Ascending aorta (tissue), 2 donors: ENCODE measurements at places on chromosomes 7 and 10.
A peak's percentile ranks its signal among the peaks of the same experiment; 100 is the strongest.

DNA sequence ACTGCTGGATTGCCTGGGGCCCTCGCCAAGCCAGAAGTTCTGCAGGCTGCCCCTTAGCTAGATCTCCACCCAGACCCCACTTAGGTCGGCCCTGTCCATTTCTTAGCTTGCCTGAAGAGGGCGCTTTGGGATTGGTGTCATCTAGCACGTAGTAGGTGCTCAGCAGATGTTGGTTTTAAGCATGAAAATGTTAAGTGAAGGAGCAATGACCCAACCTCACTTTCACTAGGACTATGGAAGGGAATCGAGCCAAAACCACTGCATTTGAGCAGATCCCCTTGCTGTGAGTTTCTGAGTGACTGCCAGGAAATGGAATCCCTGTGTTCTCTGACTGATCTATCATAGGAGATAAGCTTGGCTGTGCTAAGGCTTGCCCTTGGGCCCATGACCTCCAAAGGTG is 131.7 kb upstream of the EEPD1 start:
- H3K36me3 ChIP-seq = no peaks in the 10 kb centered on the region
- H3K4me3 ChIP-seq = no peak overlapping the region
- no peak for DNase-seq
- peaks cover 7% of the 10 kb centered on the region for H3K4me1 ChIP-seq
- H3K27ac ChIP-seq = no peak overlapping the region

DNA sequence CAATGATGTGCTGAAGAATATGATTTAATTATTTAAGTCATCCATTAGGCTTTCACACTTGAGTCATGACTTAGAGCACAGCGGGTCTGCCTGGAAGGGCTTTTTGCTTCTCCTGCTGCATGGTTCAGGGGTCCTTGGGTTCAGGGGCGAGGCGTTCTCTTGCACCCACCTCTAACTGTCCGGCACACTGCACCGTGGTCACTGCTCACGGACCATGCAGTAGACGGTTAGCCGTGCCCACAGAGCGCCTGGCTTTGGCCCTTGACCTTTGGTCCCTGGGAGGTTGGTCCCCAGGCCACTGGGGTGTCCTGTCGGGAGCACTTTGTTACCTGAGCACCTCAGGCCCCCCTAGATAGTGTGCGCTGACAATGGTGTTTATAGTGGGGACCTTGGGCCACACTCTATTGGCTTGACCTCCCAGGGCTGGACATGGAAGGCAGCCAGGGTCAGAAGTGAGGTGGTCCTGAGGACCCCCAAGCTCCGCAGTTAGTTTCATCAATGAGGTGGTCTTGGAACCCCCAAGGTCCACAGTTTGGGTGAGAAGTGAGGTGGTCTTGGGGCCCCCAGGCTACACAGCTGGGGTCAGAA is 110.6 kb downstream of the ACTR3B start:
- H3K4me3 ChIP-seq = no peak overlapping the region
- no peaks in the 10 kb centered on the region for H3K27me3 ChIP-seq
- H3K27ac ChIP-seq = no peak overlapping the region
- no peak for DNase-seq

GRCh38 chr7:47233996-47234395 is 347.9 kb downstream of the TNS3 start:
- no peaks in the 10 kb centered on the region for H3K4me1 ChIP-seq
- no peaks in the 10 kb centered on the region for H3K27me3 ChIP-seq
- no peak for DNase-seq
- H3K36me3 ChIP-seq = no peaks in the 10 kb centered on the region

DNA sequence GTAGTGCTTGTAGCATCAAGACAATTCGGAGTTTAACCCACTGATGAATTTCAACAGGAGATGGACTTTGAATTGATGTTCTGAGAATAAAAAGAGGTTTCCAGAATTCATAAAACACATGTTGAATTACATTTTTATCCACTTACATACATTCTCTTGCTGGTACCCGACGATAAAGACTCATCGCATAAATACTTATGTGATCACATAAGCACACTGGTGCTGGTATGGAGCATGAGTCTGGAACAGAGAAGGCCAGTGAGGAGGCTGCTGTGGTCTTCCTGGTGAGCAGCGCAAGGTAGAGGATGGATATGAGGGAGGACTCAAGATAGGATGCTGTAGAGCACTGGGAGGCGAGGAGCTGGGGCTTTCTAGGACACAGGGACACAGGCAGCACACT is 109.0 kb downstream of the RNF216 start:
- peaks cover 17% of the 10 kb centered on the region for H3K4me1 ChIP-seq
- H3K27me3 ChIP-seq = no peaks in the 10 kb centered on the region
- no peak overlapping the region for H3K4me3 ChIP-seq
- H3K27ac ChIP-seq = peak overlapping the region; percentile 4
- DNase-seq = no peak

GRCh38 chr7:36264123-36264801 is 111.2 kb downstream of the EEPD1 start:
- no peaks in the 10 kb centered on the region for H3K36me3 ChIP-seq
- no peak overlapping the region for H3K4me3 ChIP-seq
- no peak for DNase-seq
- peak overlapping the region; percentile 56 for H3K27ac ChIP-seq
